Endothelial cell (in vitro differentiated cells): ENCODE measurements at places on chromosomes 13 and 19.

- no peak for DNase-seq
Measured at GRCh38 chr19:3112375-3113099, 18.4 kb downstream of the GNA11 start.

- DNase-seq: no peak
Measured at GRCh38 chr19:35731779-35732405, 10.4 kb downstream of the IGFLR1 start.

DNA sequence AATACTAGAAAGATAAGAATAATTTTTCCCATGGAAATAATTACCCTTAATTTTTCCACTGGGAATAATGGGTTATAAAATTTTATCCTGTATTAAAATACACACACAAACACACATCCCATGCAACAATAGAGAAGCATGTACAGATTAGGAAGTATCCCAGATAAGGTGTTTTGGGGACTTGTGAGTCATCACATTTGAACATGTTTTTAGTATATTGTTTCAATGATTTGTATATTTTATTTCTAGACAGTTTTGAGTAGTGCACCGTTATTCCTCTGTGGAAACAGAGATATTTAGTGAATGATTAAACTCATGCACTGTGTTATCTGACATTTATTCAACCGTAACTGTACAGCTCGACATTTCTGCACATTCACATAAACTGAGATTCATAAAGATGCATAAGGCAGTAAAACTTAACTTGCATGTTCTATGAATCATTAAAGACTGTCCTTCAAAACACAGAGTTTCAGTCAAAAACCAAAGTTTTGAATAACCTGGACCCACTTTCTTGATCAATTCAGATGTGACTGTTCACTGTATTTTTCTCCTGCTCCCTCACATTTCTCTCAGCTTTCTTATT is 30.1 kb downstream of the KLF12 start:
- DNase-seq: no peak

- DNase-seq: no peak
Measured at GRCh38 chr19:14148751-14149410, 12.5 kb upstream of the ASF1B start.

DNA sequence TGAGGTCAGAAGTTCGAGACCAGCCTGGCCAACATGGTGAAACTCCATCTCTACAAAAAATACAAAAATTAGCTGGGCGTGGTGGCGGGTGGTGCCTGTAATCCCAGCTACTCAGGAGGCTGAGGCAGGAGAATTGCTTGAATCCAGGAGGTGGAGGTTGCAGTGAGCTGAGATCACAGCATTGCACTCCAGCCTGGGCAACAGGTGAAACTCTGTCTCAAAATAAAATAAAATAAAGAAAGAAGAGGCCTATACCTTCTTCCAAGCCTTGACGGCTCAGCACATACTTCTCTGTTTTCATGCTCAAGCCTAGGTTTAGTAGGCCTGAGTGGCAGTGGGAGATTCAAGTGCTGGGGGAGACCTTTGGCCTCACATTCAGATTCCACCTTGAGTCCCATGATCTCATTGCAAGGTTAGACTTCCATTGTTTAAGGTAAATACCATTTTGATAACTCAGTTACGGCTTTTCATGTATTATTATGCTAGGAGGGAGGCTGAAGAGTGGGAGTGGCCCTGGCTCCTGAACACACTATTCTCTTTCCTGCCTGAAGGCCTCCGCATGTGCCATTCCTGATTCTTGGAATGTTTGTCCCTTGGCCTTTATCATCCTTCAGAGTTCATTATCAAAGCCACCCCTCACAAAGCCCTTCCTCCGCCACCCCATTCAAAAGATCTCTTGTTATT is 1.6 kb upstream of the SPINT2 start:
- DNase-seq: no peak

GRCh38 chr13:99938635-99939034 is 32.9 kb downstream of the ZIC5 start:
- no peak for DNase-seq

GRCh38 chr19:34041925-34042521 is 130.3 kb upstream of the LSM14A start:
- peak; percentile 76 for DNase-seq

DNA sequence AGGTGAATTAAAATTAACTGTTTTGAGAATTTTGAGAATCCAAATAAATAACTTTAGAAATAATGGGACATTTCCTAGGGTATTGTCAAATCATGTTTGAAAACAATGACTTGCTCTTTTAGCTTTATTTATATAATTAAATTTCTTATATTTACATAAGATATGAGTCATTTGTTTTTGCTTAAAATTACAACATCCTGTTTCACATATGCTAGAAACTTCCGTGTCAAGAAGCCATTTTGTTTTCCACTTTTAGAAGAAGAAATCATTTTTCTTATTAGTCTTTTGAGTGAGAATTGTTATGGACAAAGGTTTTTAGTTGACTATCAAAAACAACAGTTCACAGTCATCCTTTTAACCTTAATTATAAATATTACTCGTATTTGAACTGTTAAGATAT is 48.2 kb downstream of the DPY19L3 start:
- no peak for DNase-seq

DNA sequence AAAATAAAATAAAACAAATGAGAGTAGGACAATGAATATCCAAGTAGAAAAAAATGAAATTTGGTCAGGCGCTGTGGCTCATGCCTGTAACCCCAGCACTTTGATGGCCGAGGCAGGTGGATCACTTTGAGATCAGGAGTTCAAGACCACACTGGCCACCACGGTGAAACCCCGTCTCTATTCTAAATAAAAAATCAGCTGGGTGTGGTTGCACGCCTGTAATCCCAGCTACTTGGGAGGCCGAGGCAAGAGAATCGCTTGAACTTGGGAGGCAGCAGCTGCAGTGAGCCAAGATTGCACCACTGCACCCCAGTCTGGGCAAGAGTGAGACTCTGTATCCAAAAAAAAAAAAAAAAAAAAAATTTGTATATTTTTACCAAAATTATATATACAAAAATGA is 18.2 kb upstream of the ZMYM5 start:
- DNase-seq: no peak

- DNase-seq: no peak
Measured at GRCh38 chr19:35816262-35816661, 3.6 kb upstream of the PRODH2 start.

- DNase-seq: no peak
Measured at GRCh38 chr13:59280297-59280696, 883.4 kb downstream of the DIAPH3 start.

GRCh38 chr19:42455086-42455485 is 12.3 kb upstream of the CXCL17 start:
- no peak for DNase-seq

DNA sequence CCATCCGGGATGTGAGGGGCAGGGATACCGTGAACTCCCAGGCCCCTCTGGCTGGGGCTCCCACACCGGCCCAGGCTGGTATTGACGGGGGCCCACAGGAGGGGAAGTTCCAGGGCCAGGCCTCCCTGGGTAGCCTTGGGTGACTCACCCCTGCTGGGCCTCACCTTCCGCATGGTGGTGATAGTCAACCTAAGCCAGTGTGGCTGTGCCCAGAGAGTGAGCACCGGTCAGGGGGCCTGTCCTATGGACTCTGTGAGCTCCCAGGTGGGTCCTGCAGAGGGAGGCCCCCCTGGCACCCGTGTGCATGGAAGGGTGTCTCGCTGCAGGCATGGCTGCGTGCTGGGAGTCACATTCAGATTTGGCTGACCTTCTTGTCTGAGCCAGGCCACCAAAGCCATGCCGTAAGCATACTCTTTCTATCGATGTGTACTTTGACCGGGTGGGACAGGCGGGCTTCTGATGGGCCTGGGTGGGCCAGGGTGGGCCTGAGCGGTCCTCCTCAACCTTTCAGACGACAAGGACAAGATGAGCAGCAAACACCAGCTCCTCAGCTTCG is 27.6 kb downstream of the DHX34 start:
- no peak for DNase-seq

GRCh38 chr19:43682824-43683661 is 13.1 kb upstream of the PLAUR start:
- no peak for DNase-seq

GRCh38 chr19:47013041-47013517 is 6.6 kb upstream of the NPAS1 start:
- peak; percentile 91 for DNase-seq

DNA sequence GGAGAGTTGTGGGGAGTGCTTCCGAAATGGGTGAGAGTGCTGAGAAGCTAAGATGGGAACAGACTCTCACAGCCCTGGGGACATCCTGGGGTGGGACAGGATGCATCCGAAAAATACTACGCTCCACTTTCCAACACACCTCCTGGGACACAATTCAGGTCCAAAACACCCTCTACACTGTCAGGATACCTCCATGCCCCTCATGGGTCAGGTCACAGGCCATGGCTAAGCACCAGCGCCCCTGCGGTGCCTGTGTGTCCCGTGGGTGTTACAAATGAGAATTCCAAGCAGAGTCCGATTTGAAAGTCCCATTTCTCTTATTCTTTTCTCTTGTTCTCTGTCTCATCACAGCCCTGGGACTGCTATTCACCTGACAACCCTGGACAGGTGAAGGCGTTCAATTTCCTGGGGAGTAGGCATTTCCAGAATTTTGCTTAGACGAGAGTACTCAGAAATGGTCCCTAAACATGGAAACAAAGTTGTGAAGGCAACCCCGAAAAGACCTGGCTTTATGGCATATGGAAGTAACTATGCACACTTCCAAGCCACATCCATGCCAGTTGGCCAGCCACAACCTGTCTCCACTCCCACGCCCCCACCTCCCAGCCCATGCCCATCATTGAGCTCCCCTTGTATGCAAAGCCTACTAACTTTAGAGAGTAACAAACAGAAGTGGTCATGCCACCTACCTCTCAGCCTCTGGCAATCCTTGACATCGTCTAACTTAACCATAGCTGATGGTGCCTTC is 87.9 kb upstream of the ZNF507 start:
- DNase-seq: no peak
